Adipocyte (in vitro differentiated cells): ENCODE measurements at places on chromosomes 1 and 21.

- no peak for DNase-seq
Observed at GRCh38 chr1:43057567-43057966, 98.9 kb upstream of the SLC2A1 start.

GRCh38 chr21:44503901-44504399 lies 36.0 kb downstream of the KRTAP10-1 start:
- DNase-seq = no peak

GRCh38 chr1:172724765-172725613 lies 66.1 kb downstream of the FASLG start:
- no peak for DNase-seq

GRCh38 chr1:29974316-29974724 lies 738.0 kb downstream of the PTPRU start:
- DNase-seq = peak; percentile 77

GRCh38 chr1:14606632-14607031 lies 8.1 kb downstream of the KAZN start:
- DNase-seq = peak; percentile 6

- peak; percentile 34 for DNase-seq
Observed at GRCh38 chr1:224245188-224245587, 62.1 kb downstream of the DEGS1 start.

DNA sequence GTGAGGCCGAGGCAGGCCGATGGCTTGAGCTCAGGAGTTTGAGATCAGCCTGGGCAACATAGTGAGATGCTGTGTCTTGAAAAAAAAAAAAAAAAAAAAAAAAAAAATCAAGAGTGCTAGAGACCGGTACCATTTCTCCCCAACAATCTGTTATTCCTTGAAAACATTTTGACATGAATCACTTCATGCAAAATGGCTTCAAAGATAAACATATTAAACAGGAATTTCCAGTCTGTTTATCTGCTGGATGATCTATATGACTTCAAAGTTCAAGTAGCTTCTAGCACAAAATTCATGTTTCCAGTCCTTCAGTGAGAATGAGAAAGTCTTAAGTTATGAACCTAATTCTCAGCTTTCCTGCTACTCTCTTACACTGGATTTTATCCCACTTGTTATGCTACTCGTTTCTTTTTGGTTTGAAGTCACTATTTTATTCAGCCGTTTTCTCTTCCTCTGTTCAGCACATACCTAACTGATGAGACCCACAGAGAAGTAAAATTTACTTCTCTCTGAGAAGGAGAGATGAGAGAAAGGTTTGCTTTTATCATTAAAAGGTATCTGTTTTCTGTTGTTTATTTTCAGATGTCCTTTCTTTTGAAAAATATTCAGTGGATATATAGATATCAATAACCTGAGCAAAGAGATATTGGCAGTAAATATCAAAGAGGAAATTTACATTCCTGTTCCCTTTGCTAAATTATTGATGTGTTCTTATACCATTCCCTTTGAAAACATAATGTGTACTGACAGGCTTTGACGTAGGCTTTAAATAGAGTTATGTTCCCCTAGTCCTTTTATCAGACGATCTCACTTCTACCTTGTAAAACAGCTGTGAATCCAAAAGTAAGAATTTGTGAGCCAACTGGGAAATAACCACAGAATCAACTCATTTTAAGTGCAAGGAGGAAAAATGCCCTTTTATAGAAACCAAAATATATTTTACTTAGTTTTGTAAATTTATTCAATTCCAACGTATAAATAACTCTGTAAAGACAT lies 38.2 kb downstream of the CD46 start:
- peak; percentile 44 for DNase-seq

DNA sequence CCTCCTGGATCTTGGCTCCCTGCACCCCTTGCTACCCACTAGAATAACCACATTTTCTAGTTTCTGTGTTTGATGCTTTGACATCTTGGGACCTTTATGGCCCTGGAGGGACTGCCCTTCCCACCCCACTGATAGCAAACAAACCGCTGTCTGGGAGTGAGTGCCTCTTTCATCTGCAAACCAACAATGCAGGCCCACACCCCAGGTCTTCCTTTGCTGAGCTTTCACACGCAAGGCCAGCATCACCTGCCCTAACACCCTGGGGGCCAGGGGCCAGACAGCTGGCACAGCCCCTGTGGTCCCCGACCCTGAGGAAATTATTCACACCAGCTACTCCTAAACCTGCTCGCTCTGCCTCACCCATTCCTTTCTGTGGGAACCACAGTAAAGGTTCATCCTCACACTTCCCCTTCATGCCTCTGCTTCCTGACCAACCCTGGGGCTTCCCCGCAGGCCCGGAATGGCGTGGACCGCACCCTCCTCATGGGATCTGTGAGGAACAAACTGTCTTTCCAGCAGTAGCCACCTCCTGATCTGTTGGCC lies 15.4 kb downstream of the SLC2A7 start:
- no peak for DNase-seq

- DNase-seq = peak; percentile 64
Observed at GRCh38 chr1:61523229-61523628, 201.7 kb downstream of the TM2D1 start.

- no peak for DNase-seq
Observed at GRCh38 chr21:43189936-43190335, 21.1 kb downstream of the CRYAA start.

- no peak for DNase-seq
Observed at GRCh38 chr1:173467426-173467825, 9.7 kb upstream of the PRDX6 start.

- DNase-seq = no peak
Observed at GRCh38 chr21:45258466-45258865, 29.2 kb downstream of the POFUT2 start.
